ENCODE measurements at places on chromosomes 4 and X.

- DNase-seq: no peak
Observed at GRCh38 chr4:10273030-10273429, 156.4 kb upstream of the WDR1 start.

DNA sequence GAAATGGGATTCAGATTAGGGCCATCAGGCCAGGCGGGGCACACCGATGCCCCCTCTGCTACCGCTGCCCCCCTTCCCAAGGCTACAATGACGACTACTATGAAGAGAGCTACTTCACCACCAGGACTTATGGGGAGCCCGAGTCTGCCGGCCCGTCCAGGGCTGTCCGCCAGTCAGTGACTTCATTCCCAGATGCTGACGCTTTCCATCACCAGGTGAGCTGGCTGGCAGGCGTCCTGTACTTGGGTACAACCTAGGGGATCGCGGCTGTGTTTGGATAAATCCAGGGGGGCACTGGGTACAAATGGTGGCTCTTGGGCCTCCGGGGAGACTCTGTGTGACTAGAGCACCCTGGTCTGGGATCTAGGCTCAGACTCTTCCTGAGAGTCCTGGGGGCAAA, 1.1 kb downstream of the EMD start:
- no peak for DNase-seq

DNA sequence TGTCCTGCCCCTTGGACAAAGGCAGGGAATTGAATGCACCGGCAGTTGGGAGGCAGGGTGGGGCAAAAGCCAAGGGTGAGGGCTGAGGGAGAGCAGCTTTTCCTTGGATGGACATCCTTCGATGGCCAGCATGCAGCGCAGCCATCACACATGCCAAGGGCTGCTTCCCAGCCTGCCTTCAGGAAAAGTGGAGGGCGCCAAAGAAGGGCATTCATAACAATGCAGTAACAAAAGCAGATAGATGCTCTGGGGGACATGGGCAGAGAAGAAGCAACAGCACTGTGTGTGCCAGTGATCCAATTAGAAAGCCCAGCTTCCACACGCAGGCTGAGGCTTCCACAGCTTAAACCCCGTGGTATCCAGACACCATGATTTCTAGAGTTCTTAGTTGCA, 71.5 kb downstream of the TSPAN5 start:
- no peak for DNase-seq

GRCh38 chr4:3673716-3674478, 92.3 kb upstream of the ADRA2C start:
- no peak for DNase-seq

- DNase-seq: no peak
Observed at GRCh38 chr4:136246876-136247275, 1285.4 kb downstream of the PCDH18 start.

DNA sequence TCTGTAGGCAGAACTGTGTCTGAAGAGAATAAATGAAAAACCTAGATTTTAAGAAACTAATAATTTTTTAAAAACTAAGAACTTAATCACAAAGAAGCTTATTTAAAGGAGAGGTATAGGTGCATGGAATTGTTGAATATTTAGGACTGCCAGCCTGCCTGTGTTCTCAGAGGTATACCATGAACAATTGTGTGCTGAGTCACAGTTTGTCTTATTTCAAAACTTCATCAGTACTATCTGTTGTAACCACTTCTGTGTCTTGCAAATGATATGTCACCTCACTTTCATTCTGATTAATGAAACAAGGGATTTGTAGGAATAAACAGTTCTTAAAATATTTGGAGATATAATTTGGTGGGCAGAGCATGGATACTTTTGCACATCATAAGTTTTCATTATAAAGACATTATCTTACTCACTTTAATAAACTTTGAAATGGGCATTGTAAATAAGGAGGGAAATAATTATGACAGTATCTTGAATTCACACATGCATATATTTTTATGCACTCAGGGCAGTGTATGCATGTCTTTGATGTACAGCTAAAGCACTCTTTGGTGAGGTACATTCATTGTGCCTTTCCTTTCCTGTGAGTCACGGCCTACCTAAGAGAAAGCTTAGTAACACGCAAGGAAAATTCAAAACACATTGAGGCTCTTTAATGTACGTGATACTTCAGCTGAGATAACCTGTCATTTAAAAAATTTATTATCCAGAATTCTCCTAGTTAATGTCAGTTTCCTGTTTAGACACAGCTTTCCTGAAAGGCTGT, 31.7 kb downstream of the STOX2 start:
- DNase-seq: no peak

GRCh38 chr4:67103001-67103747, 442.1 kb downstream of the CENPC start:
- no peak for DNase-seq

- peak; percentile 76 for DNase-seq
Observed at GRCh38 chr4:152352622-152353116, 183.2 kb downstream of the FBXW7 start.

GRCh38 chr4:65943076-65943475, 272.8 kb upstream of the EPHA5 start:
- no peak for DNase-seq

DNA sequence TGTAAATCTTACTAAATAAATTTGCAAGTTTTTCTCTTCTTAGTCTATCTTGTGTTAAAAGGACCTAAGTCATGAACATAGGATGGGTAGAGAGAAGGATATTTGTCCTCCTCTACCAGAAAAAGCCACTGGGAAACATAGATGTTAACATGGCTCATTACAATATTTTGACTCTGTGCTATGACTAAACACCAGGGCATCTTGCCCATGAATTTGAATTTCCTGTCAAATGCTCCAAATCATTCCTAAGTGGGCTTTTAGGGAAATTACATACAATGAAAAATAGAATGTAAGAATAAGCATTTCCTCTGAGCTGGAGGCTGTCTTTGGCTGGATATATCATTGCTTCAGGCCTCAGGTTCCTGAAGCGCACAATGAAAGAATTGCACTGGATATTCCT, 39.1 kb downstream of the ANOS1 start:
- DNase-seq: no peak

GRCh38 chrX:119089619-119090018, 16.8 kb downstream of the CT47C1 start:
- no peak for DNase-seq

GRCh38 chrX:152824841-152825374, 5.6 kb downstream of the CETN2 start:
- no peak for DNase-seq

- DNase-seq: no peak
Observed at GRCh38 chr4:137980641-137981040, 261.5 kb downstream of the SLC7A11 start.

GRCh38 chr4:184929476-184929875, 88.8 kb upstream of the HELT start:
- no peak for DNase-seq

GRCh38 chrX:133838761-133839676, 146.4 kb downstream of the GPC3 start:
- peak; percentile 68 for DNase-seq

DNA sequence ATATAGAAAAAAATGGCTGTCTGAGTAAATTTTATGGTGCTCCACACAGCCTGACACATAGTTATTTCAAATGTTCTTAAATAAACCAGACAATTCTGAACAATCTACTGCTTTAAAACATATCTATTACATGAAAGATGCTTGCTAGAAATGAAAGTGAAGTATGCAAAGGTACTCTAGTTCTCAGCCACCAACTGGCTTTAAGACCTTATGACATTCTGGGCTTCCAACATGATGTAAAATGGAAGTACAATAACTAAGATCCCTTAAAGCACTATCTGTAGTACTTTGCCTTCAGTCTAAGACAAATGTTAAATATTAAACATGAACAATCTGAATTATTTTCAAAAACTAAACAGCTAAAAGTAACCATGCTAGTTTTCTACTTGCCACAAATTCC, 17.3 kb downstream of the HUWE1 start:
- no peak for DNase-seq

GRCh38 chrX:49627086-49627777, 28.4 kb downstream of the GAGE1 start:
- peak; percentile 77 for DNase-seq

DNA sequence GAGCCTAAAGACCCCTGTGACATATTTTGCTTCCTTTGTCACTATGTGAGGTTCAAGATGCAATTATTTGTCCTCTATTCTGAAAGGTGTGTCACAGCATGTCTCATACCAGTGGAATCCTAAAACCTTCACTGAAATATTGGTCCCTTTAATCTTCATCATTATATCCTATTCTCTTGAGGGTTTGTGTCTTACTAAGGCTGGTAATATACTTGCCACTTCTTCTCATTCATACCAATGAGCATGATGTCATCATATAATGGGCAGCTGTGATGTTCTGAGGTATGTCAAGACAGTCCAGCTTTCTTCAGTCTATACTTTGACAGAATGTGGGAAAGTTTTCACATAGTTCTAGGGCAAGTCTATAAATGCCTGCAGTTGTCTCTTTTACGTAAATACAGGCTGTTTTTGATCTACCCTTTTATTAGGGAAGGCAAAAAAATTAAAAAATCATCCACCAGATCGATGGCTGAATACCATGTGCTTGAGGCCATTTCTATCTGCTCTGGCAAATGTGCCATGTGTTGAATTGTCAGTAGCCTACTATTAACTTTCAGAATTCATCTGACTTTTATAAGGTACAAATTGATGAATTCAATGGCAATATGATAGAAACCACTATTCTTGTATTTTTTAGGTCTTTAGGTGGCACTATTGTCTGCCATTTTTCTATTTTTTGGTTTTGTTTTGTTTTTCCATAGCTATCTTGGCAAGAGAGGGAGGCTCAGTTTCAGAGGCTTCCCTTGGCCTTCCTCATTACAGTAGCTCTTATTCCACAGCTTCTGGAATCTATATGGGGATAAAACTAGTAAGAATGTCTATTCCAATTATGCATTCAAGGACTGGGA, 209.0 kb downstream of the PPARGC1A start:
- no peak for DNase-seq

GRCh38 chrX:131257367-131257766, 31.7 kb downstream of the IGSF1 start:
- DNase-seq: no peak

DNA sequence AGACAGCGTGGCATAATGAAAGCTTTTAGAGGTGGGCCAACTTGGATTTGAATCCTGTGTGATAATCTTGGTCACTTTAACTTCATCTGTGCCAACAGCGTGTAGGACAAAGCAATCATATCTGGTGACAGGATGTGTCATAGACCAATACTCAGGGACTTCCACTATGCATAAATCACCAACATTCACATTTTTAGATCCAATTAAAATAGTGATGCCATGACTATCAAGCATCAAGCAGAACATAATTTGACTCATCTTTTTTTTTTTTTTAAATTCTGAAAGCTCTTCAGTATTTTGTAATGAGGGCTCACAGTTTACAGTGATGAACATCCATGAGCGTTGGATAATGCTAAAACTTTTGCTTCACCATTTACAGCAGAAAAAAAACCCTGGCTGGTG, 27.3 kb upstream of the RAPGEF2 start:
- no peak for DNase-seq

DNA sequence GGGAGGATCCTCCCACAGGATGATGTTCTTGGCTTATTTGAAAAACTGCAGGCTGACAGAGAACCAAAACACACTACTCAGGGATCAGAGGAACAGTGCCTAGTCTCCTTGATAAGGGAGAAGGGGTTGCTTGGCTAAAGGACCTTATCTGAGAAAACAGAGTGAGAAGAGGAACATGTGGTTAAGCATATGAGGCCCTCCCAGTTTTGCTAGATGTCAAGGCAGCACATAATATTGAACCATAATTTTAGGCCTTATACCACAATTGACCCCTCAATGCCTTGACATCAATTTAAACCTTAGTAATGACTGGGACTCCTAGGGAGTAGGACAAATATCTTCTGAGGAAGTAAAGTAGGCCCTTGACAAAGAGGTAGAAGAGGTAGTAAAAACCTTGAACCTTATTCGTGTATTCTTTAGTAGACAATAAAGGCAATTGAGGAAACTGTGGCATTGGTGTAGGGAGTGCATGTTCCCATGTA, 79.3 kb downstream of the TEX13C start:
- DNase-seq: no peak

Measured in HEK293T (cell line).